ENCODE measurements at places on chromosomes 6 and 20.

DNA sequence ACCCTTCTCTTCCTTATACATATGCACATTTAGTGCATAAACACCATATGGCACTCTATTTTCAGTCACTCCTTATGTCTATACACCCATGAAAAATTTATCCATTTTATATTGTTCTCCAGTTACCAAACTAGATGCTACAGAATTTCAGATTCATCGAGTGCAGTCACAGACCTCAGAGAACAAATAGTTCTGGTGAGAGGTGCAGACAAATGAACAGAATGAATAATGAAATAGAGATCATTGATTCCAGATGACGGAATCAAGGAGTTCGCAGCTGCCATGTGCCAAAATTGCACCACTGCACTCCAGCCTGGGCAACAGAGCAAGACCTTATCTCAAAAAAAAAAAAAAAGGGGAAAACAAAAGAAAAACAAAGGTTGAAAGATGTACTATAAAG is 214.8 kb upstream of the CEP162 start:
- H3K27me3 ChIP-seq = no peaks in the 10 kb centered on the region
- no peaks in the 10 kb centered on the region for H3K36me3 ChIP-seq
- H3K27ac ChIP-seq = no peak overlapping the region
- no peak for DNase-seq
- H3K4me3 ChIP-seq = no peak overlapping the region

- no peaks in the 10 kb centered on the region for H3K4me1 ChIP-seq
- no peak for DNase-seq
- H3K4me3 ChIP-seq = no peak overlapping the region
- no peak overlapping the region for H3K27ac ChIP-seq
- peaks cover 2% of the 10 kb centered on the region for H3K27me3 ChIP-seq
- H3K36me3 ChIP-seq = no peaks in the 10 kb centered on the region
Observed at GRCh38 chr6:168403370-168404005, 37.5 kb upstream of the SMOC2 start.

GRCh38 chr6:33008944-33009861 is at the start of gene HLA-DOA:
TSS of gene HLA-DOA (minus strand) at chr6:33009591.
- peak; percentile 70 for DNase-seq
- H3K27ac ChIP-seq = peak within 1 kb of the TSS; percentile 97
- no peaks in the 10 kb centered on the region for H3K27me3 ChIP-seq
- H3K4me3 ChIP-seq = peak within 1 kb of the TSS; percentile 99
- peaks cover 32% of the 10 kb centered on the region for H3K4me1 ChIP-seq

- no peak overlapping the region for H3K4me3 ChIP-seq
- no peaks in the 10 kb centered on the region for H3K36me3 ChIP-seq
- H3K4me1 ChIP-seq = no peaks in the 10 kb centered on the region
- H3K27ac ChIP-seq = no peak overlapping the region
Observed at GRCh38 chr6:96631248-96631647, 68.3 kb downstream of the FHL5 start.

GRCh38 chr20:15179381-15179780 is 842.0 kb upstream of the FLRT3 start:
- no peaks in the 10 kb centered on the region for H3K27me3 ChIP-seq
- H3K4me1 ChIP-seq = no peaks in the 10 kb centered on the region
- H3K4me3 ChIP-seq = no peak overlapping the region
- H3K36me3 ChIP-seq = peaks cover 1% of the 10 kb centered on the region

DNA sequence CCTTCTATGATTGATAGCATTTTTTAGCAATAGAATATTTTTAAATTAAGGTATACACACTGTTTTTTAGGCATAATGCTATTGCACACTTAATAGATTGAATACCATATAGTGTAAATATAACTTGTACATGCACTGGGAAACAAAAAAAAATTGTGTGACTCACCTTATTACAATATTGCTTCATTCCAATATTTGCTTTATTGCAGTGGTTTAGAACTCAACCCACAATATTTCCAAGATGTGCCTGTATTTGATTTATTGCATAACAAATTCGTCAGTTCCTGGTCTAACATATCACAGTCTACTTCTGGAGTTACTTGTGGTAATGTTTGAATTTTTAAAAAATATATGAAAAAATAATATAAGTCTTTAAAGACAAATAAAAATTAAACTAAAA is 41.9 kb upstream of the DEFB112 start:
- H3K36me3 ChIP-seq = no peaks in the 10 kb centered on the region
- H3K27ac ChIP-seq = no peak overlapping the region
- no peak overlapping the region for H3K4me3 ChIP-seq
- no peaks in the 10 kb centered on the region for H3K4me1 ChIP-seq
- no peaks in the 10 kb centered on the region for H3K27me3 ChIP-seq
- no peak for DNase-seq

DNA sequence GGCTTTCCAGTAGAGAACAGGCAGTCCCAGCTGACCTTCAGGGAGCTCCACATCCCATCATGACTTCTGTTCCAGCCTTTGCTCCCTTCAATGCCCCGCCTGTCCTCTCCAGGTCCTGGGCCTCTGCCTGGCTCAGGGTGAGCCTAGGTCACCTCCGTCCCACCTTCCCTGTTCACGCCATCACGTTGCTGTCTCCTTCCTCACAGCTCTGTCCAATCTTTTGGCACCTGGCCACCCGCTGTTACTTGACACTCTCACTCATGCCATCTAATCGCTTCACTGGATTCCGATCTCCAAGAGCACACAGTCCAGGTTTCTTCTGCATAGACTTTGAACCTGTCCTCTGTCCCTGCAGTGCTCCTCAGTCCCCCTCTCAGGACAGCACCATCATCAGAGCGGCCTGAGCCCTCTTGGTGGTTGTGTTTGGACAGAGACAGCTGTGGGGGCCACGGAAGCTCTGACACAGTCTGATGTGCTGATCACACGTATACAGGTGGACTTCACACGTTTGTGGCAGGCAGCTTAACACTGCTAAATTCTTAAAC is 34.7 kb upstream of the TIAM2 start:
- no peaks in the 10 kb centered on the region for H3K27me3 ChIP-seq
- peaks cover 17% of the 10 kb centered on the region for H3K36me3 ChIP-seq
- H3K4me1 ChIP-seq = no peaks in the 10 kb centered on the region
- no peak for DNase-seq
